ENCODE measurements at places on chromosomes 5 and 9.

- DNase-seq = no peak
Measured at GRCh38 chr9:1956958-1957357, 58.2 kb upstream of the SMARCA2 start.

DNA sequence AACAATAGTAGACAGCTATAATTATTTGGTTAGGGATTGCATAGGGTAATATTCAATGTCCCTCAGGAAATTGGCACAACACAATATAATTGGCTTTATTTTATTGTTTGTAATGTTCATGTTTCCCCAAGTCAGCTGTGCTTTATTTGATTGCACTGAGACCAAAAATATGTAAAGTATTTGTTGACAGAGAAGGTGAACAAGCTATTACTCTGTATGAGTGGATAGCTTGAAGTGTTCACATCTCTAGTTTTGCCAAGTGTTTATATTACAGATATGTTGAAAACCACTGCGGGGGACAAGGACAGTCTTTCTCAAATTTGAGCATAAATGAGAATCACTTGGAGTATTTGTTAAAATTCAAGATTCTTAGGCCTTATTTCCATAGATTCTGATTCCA is 83.3 kb downstream of the RAB3C start:
- DNase-seq = no peak

- no peak for DNase-seq
Measured at GRCh38 chr9:132381966-132382541, 24.6 kb downstream of the TTF1 start.

- DNase-seq = no peak
Measured at GRCh38 chr5:14417792-14418765, 163.5 kb upstream of the OTULINL start.

GRCh38 chr5:126003309-126003708 is 419.9 kb upstream of the GRAMD2B start:
- no peak for DNase-seq

GRCh38 chr5:58622936-58623871 is 40.3 kb downstream of the RAB3C start:
- no peak for DNase-seq

DNA sequence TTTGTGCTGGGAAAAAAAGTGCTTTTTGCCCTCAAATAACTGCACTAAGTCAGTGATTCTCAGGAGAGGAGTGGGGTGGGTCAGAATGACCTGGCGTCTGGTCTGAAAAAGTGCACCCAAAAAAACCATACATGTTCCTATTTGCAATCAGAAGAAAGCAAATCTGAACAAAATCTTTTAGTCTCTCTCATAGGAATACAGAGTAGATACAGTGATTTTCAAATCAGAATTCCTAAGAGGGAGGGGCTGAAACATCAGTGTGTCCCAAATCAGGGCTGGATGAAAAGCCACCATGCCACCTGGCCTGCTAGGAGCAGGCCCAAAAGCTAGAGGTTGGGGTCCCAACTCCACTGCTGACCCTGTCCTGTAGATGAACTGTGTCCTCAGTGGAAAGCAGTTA is 66.8 kb downstream of the RAPGEF1 start:
- no peak for DNase-seq

DNA sequence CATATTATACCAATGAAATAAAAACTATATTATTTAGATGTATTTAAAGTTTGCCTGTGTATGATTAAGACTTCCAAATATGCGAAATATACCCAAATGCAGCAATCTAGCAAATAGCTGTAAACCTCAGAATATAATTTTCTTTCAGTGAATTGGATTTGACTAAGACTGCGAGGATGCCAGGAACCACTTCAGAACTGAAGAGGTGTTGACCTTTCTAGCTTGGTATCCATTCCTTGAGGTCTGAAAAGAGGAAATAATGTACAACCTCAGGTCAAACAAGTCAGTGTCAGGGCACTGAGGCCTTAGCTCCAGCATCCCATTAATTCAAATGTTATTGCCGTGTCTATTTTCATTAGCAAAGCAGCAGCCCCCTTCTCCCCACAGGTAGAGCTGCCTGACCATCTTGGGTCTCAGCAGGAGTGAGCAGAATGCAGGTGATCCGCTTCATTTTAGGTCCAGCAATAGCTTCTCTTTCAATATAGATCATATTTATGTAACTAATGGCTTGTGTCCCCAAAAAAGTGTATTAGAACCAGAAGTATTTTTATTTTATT is 100.0 kb downstream of the KIAA1958 start:
- no peak for DNase-seq

GRCh38 chr9:123518338-123518737 is 162.3 kb downstream of the CRB2 start:
- no peak for DNase-seq

DNA sequence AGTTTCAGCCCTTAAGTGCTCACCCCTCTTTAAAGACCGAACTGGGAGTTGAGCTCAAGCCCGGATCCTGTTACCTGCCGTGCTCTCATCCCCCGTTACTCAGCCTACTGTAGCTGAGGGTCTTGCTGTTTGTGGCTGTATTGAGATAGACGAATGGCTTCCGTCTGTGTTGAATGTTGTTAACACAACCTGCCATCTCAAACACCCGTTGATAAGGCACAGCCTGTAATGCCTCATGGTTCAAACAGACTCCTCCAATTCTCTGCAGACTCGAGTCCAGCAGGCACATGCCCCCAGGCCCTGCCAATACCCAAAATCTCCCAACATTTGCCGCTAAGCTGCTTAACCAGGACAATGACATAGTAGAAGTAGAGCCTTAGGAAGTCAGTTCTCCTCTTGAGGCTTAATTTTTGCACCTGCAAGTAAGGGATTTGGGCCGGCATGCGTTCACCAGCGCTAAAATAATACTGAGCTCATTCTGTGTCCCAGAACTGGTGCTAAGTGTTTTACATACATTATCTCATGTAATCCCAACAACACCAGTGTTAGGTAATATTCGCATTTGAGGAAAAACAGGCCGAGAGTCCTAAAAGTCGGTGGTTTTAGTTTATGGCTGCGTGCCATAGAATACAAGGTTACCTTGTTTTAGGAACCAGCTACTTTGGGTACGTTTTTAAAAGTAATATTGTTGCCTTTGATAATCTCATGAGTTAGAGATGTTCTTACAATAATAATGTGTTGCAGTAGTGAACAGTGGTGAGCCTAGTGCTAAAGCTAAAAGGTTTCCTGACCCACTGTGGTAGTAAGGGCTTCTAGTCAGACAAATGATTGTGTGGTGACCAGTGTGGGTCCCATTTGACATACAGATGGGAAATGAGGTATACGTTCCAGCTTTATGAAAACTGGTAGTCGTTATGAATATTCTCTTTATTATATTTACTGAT is 1.5 kb upstream of the RFX3 start:
- DNase-seq = no peak

DNA sequence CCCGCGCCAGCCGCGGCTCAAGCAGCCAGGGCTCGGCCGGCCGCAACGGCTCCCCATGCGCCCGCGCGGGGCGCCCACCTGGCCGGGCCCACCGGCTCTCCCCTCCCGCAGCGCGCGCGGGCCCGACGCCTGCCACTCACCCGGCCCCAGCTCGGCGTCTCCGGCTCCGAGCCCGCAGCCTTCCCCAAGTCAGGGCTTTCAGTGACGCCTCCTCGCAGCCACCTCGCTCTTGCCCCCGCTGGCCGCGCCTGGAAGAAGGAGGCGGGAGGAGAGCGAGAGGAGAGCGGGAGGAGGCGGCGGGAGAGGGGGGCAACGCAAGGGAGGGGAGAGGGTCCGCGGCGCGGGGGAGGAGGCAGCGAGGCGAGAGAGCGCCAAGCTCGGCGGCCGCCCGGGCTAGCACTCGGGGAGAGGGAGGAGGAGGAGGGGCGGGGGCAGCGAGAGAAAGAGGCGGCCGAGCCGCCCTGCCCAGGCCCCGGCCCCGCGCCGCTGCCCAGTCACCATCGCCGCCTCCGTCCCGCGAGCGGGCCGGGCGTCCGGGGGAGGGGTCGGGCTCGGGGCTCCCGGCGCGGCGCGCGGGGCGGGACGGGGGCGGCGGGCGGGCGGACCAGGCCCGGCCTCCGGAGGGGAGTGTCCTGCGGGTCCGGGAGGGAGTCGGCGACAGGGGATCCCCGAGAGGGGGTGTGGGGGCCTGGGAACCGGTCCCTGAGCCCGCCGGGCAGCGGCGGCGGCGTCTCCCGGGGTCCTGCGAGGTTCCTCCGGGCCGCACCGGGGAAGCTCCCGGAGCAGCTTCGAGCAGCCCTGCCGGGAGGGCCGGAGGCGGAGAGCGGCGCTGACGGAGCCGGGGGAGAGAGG is at the start of gene LHFPL2:
Gene LHFPL2, minus strand, starts transcription at position 414 of the 852 bp plus-strand sequence. CDS start 138,559 bp downstream, outside the sequence.
- DNase-seq = no peak

GRCh38 chr5:108747774-108748400 is at the start of gene FER:
Gene FER, plus strand, starts transcription at chr5:108747897. Its CDS starts 50,286 bp downstream, at chr5:108798183.
- no peak for DNase-seq

DNA sequence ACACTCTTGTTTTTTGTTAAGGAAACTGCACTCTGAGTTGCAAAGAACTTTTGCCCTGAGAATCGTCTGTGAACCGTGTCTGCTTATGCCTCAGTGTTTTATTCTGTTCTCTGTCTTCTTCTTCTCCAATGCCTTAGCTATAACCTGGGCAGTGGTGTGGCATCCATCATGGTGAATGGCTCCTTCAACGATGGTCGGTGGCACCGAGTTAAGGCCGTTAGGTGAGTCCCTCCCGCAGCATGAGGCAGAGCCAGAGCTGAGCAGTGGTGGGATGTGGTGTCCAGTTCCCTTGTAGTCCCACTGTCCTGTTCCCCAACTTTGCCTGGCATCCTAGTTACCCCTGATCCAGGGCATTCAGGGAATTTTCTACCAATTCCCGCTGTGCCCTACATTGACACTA is 98.3 kb downstream of the LIFR start:
- DNase-seq = no peak

- DNase-seq = no peak
Measured at GRCh38 chr9:38008168-38009034, 60.6 kb downstream of the SHB start.

GRCh38 chr5:113612060-113612496 is 98.6 kb downstream of the YTHDC2 start:
- no peak for DNase-seq

DNA sequence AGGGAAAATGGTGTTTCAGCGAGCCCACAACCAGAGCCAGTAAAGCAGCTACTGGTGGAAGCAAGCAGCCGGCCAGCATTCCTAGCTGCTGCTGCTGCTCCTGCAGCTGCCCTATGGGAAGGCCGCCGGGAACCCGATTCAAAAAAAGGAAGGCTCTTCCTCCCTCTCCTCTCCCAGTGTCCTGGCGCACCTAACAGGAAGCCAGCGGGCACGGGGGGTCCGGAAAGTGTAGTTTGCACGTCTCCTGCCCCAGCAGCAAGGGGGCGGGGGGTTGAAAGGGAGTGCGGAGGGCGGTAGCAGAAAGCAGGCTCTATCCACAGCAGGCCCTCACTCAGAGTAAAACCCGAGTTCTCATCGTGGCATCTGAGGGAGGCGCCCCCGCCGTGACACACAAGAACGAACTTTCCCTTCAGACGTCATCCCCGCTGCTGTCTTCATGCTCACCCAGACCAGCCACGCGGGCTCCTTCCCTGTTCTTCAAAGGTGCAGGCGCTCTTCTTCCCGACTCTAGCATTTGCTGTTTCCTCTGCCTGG is 16.5 kb downstream of the GRXCR2 start:
- DNase-seq = no peak

DNA sequence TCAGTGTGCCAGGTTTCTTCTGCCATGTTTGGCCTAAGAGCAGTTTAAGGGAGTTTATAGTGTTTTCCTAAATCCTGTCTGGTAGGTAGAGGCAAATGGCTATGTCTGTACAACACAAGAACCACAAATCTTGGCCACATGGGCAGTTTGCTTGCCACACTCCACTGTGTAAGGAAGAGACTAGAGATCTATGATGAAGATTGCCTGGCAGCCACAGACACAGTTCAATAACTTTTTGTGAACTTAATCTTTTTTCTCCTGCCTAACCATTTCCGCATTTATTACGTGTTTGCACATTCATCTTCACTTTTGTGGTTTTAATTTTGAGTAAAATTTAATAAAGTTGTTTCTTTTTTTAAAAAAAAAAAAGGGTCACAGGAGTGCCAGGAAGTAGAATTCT is 5.8 kb downstream of the MFAP3 start:
- no peak for DNase-seq

DNA sequence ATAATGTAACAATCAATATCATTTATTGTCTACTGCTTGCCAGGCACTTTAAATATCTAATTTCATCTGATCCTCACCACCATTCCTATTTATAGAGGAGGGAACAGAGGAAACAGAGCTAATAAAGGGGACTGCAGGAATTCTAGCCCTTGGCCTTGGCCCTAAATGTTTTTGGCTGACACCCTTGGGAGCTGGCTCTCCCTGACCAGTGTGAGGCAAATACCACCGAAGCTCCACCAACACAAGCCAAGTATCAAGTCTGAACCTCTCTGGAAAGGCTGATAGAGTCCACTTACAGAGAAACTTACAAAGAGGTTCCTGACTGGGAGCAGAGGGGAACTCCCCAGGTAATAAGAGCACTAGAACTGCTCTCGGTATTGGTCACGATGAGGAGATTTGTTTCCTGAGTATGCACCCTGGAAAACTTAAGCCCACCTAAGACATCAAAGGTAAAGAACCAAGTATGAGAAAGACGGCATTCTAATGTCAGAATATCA is 243.1 kb upstream of the PANK3 start:
- no peak for DNase-seq

- DNase-seq = no peak
Measured at GRCh38 chr9:120212853-120213200, 367.1 kb downstream of the CDK5RAP2 start.

GRCh38 chr5:135641734-135642487 is 63.1 kb upstream of the CXCL14 start:
- no peak for DNase-seq

DNA sequence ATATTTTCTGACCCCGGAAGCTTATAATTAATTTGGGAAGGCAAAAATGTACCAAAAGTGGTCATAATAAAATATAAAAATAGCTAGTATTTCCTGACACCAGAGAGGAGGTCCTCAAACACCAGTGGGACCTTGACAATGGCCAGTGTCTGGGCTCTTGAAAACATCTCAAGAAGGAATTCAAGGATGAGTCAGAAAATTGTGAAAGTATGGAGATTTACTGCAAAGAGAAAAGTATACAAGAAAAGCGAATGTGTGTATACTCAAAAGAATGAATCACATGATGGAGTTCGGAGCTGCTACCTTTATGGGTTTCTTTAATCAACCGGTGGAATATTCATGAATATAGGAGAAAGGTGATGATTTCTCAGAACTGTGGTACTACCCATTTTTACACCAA is 1709.0 kb upstream of the WWC1 start:
- no peak for DNase-seq

- DNase-seq = no peak
Measured at GRCh38 chr5:168092209-168093185, 198.9 kb upstream of the WWC1 start.

DNA sequence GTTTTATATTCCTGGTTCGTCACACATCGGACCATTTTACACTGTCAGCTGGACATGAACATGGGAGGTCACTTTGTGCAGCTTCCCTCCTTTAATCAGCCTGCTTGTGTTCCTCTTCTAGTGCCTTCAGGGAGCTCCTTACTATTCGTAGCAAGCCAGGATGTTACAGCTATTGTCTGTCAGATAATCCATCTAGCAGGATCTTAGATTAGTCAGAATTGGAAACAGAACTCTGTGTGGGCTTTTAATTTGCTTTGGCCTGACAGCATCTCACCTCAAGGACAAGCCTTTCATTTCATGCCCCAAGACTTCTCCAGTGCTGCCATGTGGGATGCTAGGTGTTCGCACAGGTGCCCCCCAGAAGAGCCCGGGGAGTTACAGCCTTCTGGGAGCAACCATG is 30.2 kb upstream of the EPB41L4B start:
- DNase-seq = no peak

GRCh38 chr5:158324236-158324635 is 465.3 kb upstream of the CLINT1 start:
- DNase-seq = no peak

Measured in stimulated activated CD8-positive, alpha-beta memory T cell treated with anti-CD3 and anti-CD28 coated beads, Interleukin-7, amount 100 ng/mL, for 1 hour (primary cell).